ENCODE measurements at places on chromosomes 3 and 15.

DNA sequence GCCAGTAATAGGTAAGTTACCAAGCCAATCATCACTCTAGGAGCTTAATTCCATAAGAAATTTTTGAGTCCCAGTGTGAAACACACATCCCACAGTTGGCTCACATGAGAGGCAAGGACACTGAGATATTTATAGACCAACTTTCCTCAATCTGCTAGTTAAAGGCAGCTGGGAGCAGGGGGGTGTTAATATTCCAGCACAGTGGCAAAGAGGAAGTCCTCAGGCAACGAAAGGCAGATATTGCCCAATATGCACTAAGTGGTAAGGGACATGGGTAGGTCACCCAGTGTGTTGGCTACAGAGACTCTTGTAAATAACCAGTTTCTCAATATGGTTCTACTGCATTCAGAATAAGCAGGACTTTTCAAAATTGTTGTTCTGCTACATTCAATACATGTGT is 61.0 kb downstream of the TOP2B start:
- peak; percentile 17 for DNase-seq

GRCh38 chr3:48747015-48747615 is 30.1 kb upstream of the IP6K2 start:
- no peak for DNase-seq

DNA sequence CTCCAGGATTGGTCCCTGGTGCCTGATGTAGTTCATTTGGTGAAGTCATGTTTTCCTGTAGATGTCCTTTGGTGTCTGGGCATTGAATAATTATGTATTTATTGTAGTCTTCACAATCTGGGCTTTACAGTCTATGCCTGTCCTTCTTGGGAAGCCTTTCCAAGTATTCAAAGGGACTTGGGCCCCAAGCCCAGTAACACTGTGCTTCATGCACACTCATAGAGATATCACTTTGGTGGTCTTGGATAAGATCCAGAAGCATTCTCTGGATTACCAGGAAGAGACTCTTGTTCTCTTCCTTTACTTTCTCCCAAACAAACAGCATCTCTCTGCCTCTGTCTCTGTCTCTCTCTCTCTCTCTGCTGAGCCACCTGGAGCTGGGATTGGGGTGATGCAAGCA is 281.1 kb upstream of the GOLGA6L4 start:
- no peak for DNase-seq

- no peak for DNase-seq
Measured at GRCh38 chr15:88986949-88987590, 73.9 kb upstream of the MFGE8 start.

DNA sequence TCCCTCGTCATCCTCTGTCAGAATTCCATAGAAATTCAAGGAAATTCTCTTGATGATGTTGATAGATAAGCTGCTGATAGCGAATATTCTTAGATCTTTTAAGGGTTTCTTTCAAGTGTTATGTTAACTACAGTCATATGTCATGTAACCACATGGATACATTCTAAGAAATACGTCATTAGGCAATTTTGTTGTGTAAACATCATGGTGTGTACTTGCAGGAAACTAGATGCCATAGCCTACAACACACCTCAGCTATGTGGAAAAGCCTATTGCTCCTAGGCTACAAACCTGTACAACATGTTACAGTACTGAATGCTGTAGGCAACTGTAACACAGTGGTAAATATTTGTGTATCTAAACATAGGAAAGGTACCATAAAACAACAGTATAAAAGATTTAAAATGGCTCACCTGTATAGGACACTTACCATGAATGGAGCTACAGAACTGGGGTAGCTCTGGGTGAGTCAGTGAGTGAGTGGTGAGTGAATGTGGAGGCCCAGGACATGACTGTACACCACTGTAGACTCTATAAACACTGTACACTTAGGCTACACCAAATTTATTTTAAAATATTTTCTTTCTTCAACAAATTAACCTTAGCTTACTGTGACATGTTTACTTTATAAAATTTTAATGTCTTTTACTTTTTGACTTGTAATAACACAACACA is 34.6 kb downstream of the GLDN start:
- no peak for DNase-seq

DNA sequence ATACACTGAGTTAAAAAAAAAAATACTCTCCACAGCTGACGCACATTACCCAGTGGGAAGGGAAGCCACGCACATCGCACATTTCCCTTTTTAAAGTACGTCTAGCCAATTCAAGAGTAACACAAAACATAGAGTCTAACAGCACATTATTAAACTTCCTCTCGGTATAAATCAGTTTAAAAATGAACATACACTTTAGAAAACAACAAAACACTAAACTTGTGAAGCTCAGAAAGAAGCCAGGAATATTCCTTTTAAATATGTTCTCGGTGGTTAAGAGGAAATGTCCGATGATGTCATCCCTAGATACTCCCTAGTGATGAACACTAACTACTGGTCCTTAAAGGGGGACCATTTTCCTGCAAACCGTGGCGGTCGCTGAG is 721 bp downstream of the MYEF2 start:
- no peak for DNase-seq

DNA sequence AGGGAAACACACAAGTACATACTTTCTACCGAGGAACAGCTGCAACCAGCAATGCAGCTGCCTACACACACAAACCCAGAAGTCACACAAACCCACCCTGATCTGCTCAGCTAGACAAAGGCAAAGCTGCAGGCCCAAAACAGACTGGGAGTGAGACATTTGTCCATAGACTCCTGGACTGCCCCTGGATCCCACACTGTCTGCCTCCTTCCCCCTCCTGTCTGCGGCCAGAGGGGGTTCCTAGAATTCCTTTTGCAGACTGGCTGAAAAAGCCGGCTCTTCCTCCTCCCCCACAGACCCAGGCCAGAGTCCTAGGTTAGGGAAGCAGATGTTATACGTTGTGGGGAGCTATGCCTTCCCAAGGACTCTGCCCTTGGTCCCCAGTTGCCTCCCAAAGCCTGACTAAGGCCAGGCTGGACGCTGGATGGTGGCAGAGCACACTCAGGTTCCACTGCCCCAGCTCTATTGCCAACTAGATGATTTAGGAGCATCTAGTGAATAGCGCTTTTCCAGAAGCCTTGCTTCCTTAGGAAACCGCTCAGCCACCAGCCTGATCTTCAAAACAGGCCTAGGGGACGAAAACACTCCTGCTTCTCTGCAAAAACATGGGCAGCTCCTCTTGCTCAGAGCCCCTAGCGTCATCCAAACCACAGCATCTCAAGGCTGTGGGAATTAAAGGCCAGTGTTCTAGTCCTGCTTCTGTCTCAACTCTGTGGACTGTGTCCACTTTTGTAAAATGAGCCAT is 37.4 kb upstream of the CILP start:
- DNase-seq: no peak

DNA sequence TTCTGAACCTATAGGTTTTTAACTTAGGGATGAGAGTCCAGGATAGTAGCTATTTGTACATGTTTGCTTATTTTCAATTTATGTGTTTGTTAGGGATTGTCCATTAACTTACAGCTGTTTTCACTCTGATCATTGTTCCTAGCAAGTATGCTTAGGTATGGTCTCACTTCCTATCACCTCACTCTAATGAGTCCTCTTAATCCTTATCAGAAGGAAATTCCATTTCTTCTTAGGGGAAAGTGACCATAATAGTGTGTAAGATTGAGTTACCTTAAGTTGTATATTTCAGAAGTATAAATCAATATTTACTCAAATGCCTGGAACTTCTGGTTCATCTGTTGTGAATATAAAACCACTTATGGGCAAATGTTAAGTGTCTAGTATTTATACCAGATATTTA is 53.0 kb downstream of the PIAS1 start:
- DNase-seq: no peak

GRCh38 chr3:29552051-29552450 is 271.2 kb downstream of the RBMS3 start:
- DNase-seq: no peak

- peak; percentile 35 for DNase-seq
Measured at GRCh38 chr3:150135287-150135721, 164.6 kb upstream of the PFN2 start.

- no peak for DNase-seq
Measured at GRCh38 chr15:101351736-101352135, 56.7 kb upstream of the SNRPA1 start.

DNA sequence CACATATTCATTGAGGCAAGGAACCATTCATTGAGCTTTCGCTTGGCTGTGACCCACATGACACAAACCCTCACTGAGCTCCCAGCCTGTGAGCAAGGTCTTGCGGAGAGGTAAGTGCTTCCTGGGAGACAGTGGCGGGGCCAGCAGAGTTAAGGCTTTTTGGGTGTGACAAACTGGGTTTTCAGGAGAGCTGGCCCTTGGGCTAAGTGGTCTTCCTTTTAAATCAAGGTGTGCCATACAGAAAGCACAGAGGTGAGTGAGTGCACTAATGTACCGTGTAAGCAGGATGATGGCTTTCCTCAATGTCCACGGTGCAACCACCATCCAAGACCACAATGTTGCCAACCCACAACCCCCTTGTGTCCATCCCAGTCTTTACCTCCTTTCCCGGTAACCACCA is 28.6 kb downstream of the POMGNT2 start:
- DNase-seq: no peak

GRCh38 chr3:111311709-111312235 is 230.2 kb upstream of the CD96 start:
- no peak for DNase-seq

GRCh38 chr15:40567111-40567510 is 2.0 kb upstream of the RPUSD2 start:
- no peak for DNase-seq

DNA sequence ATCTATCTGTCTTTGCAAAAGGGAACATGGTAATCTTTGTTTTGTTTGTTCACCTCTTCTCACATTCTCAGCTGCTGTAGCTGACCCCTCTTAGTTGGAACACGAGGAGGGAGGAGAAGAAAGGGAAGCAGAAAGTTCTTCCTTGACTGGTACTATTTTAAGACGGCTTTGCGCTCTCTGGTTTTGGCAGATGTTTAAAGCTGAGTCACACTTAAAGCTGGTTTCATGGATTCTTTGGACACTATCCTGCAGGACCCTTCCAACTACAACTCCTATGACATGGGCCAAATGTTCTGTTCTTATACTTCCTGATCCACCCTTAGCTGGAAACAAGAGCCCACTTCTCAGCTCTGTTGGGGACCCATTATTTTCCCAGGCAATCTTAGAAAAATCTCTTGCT is 40.6 kb upstream of the FXR1 start:
- peak; percentile 16 for DNase-seq

- no peak for DNase-seq
Measured at GRCh38 chr3:128376516-128376915, 90.2 kb downstream of the DNAJB8 start.

DNA sequence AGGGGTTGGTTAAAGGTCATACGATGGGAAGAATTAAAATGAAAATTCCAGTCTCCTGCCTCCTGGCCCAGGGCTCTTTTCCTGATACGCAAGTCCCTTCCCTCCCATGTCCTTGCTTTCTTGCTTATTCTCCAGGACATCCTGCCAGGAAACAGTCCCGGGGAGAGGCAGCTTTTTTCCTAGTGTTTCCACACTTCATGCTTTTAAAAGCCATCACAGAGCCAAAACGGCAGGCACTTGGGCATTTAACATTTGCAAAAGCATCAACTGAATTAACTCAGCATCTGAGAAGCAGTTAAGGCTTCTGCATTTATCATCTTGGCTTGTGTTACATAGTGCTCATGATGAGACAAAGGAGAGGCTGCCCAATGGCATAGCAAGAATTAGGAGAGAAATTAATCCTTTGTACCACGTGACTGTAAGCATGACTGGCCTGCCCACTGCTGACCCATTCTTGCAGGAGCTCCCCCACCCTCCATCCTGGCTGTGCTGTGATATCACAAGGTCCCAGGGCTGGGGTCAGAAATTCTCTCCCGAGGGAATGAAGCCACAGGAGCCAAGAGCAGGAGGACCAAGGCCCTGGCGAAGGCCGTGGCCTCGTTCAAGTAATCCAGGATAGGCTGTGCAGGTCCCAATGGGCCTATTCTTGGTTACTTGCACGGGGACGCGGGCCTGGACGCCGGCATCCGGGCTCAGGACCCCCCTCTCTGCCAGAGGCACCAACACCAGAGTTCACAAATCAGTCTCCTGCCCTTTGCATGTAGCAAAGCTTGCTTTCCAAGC is 21.6 kb upstream of the VILL start:
- DNase-seq: no peak

DNA sequence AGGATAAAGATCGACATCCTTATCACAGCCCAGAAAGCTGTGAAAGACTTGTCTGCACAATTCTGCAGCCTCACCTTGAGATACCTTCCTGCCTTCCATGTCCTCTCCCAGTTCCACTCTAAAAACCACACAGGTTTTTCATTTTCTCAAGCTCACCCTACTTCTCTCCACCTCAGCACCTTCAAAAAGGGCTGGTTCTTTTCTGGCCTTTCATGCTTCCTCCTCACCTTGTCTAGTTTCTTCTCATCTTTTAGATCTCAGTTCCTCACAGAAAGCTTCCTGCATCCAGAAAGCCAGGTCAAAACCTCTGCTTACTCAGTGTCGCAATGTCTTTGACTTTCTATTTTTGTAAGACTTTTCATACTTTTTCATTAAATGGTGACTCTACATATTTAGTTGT is 140.2 kb upstream of the STT3B start:
- no peak for DNase-seq

GRCh38 chr15:63023351-63023945 is 19.1 kb upstream of the TPM1 start:
- peak; percentile 94 for DNase-seq

DNA sequence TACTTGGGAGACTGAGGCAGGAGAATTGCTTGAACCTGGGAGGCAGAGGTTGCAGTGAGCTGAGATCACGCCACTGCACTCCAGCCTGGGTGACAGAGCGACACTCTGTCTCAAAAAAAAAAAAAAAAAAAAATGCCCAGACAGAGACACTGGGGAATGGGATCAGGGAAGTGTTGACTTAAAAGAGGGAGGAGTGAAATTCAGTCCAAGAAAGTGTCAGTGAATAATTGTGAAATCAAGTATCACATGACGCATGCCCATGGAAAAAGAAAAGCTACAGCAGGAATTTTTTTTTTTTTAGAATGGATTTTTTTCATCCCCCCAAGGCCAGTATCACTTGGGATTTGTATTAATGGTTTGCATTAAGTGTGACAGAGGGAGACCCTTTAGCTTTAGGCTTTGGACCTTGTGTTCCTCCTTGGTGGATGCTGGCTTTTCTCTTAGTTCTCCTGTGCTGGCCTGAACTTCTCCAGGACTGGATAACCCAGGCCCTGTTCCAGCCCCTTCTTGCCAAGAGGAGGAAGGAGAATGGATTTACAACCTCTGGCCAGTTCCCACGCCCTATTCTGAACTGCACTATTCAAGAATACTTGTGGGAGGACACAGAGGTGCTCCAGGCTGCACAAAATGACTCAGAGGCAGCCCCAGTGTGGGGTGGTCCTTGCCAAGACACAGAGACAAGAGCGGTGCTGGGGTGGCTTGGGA is 36.7 kb upstream of the ZNF774 start:
- DNase-seq: peak; percentile 83

- peak; percentile 29 for DNase-seq
Measured at GRCh38 chr3:29072611-29073010, 208.3 kb upstream of the RBMS3 start.

DNA sequence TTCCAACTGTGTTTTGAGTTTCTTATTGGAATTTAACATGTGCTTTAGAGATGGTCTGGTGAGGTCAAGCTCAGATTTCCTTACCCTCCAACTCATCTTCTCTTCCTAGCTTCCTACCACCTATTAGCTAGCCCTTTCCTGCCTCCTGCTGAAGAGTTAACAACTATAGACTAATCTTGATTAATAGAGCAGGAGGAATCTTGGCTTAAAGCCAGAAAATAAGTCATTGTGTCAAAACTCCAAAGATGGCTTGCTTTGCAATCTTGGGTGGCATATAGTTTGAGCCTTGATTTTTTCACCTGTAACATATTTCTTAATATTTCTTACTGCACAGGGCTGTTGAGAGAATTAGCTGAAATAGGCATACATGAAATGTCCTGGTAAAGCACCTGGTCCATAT is 27.3 kb downstream of the BCL2L10 start:
- no peak for DNase-seq

Data from GM04503 (cell line).